ENCODE measurements at places on chromosomes 7 and 10.

- no peak for DNase-seq
Measured at GRCh38 chr7:12949060-12949931, 261.9 kb downstream of the ARL4A start.

DNA sequence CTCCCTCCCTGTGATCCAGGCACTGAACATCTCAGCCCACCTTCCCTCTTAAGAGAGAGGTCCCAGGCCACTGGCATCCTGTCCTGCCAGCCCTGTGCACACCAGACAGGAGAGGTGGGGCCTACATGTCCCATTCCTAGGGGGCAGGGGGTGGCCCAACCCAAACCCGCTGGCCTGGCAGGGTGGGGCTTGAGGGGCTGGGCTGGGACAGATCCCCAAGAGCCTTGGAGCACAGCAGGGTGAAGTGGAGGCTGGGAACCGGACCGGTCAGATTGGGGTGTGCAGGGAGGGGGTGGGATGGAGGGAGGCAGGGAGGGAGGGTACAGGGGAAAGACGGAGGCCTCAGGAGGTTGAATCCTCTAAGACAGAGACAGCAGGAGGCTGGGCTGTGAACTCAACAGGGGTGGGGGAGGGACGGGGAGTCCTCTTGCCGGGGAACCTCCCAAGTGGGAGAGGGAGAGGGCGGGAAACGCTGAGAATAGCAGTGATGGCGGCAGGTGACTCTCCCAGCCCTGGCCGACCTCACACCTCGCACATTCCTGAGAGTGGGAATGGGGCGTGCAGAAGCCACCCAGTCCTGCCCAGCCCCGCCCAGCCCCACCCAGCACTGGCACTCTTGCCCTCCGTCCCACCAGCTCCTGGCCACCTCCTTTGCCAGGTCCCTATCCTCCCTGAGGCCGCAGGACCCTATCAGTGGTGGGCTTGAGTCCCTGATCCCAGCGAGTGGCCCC, 6.7 kb downstream of the TSC22D4 start:
- DNase-seq, result no peak

GRCh38 chr7:73850781-73851207, 8.5 kb upstream of the METTL27 start:
- no peak for DNase-seq

- peak; percentile 44 for DNase-seq
Measured at GRCh38 chr7:37284805-37285231, 163.8 kb downstream of the ELMO1 start.

DNA sequence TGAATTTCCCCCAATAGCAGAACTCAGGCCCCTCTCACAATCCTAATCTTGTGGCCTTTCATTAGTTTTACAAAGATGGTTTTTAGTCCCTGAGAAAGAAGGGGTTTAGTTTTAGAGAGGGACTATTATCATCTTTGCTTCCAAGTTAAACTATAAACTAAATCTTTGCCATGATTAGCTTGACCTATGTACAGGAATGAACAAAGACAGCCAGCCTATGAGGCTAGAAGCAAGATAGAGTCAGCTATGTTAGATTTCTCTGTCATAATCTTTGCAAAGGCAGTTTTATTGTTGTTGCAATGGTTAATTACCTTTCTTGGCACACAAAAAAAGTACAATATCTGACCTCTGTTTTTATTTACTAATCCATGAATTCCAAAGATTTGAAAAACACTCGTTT, 19.1 kb downstream of the RNF133 start:
- no peak for DNase-seq

GRCh38 chr7:158291998-158292397, 295.6 kb downstream of the PTPRN2 start:
- no peak for DNase-seq

- no peak for DNase-seq
Measured at GRCh38 chr10:132630156-132630555, 92.6 kb downstream of the INPP5A start.

DNA sequence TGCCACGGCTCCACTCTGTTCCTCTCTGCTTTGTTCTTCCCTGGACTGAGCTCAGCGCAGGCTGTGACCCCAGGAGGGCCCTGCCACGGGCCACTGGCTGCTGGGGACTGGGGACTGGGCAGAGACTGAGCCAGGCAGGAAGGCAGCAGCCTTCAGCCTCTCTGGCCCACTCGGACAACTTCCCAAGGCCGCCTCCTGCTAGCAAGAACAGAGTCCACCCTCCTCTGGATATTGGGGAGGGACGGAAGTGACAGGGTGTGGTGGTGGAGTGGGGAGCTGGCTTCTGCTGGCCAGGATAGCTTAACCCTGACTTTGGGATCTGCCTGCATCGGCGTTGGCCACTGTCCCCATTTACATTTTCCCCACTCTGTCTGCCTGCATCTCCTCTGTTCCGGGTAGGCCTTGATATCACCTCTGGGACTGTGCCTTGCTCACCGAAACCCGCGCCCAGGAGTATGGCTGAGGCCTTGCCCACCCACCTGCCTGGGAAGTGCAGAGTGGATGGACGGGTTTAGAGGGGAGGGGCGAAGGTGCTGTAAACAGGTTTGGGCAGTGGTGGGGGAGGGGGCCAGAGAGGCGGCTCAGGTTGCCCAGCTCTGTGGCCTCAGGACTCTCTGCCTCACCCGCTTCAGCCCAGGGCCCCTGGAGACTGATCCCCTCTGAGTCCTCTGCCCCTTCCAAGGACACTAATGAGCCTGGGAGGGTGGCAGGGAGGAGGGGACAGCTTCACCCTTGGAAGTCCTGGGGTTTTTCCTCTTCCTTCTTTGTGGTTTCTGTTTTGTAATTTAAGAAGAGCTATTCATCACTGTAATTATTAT, 1.2 kb downstream of the CLDN4 start:
- DNase-seq, result no peak

DNA sequence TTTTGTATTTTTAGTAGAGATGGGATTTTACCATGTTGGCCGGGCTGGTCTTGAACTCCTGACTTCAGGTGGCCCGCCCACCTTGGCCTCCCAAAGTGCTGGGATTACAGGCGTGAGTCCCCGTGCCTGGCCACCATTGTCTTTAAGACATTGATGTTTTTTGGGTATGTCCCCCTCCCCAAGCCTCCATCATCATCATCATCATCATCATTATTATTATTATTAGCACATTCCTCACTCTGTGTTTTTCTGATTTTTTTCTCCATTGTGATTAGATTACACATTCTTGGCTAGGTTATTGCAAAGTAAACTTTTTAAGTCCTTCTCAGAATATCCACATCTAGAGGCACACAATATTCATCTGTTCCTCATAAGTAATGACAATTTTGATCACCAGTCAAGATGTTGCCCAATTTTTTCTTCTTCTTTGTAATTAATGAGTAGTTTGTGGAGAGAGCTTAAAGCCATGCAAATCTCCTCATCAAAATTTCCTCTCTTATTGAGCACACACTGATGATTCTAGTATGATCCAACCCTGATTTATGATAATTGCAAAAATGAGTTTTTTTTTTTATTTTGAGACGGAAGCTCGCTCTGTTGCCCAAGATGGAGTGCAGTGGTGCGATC, 47.5 kb downstream of the EPC1 start:
- no peak for DNase-seq

GRCh38 chr10:17906002-17906401, 45.7 kb upstream of the SLC39A12 start:
- no peak for DNase-seq

GRCh38 chr7:127745445-127745844, 93.5 kb downstream of the SND1 start:
- no peak for DNase-seq

DNA sequence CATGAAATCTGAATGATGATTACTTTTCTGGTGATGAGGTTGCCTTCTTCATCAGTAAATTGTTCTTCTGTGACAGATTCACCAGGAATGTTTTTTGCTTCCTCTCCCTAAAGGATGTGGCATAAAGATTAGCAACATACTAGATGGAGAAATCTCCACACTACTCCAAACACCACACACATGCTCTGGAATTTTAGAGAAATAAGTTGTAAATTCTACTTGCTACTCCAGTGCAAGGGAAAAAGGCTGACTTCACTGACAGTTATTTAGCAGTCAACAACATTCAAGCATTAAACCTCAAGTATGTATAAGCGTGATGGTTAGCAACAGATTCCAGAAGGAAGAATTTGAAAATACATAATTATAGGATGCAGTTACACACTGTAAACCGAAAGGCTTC, 137.9 kb upstream of the CCDC6 start:
- no peak for DNase-seq

GRCh38 chr10:8375137-8375536, 320.6 kb downstream of the GATA3 start:
- DNase-seq, result no peak

DNA sequence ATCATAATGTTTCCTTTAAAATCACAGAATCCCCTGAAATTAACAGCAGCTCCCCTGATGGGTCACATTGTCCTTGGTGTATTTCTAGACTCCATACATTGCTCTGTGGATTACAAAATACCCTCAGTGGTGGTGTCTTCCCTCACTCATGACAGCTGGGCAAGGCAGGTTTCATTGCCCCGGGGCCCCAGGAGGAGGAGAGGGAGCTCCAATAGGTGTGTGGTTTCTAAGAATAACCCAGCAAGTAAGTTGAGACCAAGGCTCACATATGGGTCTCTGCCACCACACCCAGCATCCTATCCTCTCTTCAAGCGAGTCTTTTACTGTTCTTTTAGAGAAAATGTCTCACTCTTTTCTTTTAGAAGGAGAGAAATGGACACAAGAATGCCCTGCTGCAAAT, 63.6 kb downstream of the PKD1L1 start:
- no peak for DNase-seq

- DNase-seq, result no peak
Measured at GRCh38 chr10:34141032-34141680, 673.9 kb downstream of the PARD3 start.

DNA sequence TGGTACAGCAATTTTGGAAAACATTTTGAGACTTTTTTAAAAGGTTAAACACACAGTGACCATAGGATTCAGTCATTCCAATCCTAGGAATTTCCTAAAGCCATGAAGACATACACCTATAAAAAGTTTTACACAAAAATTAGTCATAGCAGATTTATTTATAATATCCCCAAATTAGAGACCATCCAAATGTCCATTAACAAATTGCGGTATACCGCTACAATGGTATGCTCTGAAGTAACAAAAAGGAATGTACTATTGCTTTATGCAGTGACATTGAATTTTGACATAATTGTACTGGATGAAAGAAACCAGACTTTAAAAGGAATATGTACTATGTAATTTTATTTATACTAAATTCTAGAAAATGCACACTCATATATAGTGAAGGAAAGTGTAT, 362.8 kb downstream of the HGF start:
- no peak for DNase-seq

DNA sequence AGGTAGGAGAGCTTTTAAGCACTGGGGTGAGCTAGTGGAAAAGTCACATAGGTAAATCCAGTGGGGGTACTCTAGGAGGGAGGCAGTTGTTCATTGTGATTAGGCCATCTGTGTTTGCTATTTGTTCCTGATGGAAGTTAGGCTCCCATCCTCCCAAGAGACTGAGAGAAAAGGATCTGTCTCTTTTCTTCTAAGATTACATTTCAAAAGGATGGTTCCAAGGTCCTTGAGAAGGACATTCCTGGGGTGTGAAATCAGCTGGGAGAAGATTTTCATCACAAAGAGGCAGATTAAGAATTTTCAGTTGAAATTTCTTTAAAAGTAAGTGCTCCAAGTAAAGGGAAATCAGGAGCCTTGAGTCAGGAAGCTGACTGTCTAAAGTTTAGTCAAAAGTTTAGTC, 210.8 kb upstream of the CSTF2T start:
- DNase-seq, result no peak

- no peak for DNase-seq
Measured at GRCh38 chr7:157686285-157686894, 349.6 kb downstream of the DNAJB6 start.

- DNase-seq, result no peak
Measured at GRCh38 chr7:27519793-27520469, 142.8 kb downstream of the HIBADH start.

- no peak for DNase-seq
Measured at GRCh38 chr10:68725016-68725415, 4.0 kb downstream of the CCAR1 start.
